ENCODE measurements at places on chromosomes 11 and 22. TPM values are rescaled to one million over a fixed set of nuclear protein-coding genes. Genes with fewer than 3 reads are reported as not detected.

BCO2 gene
- polyA plus RNA-seq: 91.1 TPM

AQP11 gene
- polyA plus RNA-seq: 43.4 TPM

GRCh38 chr11:5224538-5225479 lies 2.1 kb downstream of the HBB start:
- H3K36me3 ChIP-seq: no peaks in the 10 kb centered on the region
- no peaks in the 10 kb centered on the region for H3K27me3 ChIP-seq
- H3K27ac ChIP-seq: no peak overlapping the region
- no peaks in the 10 kb centered on the region for H3K4me1 ChIP-seq

- no peaks in the 10 kb centered on the region for H3K4me1 ChIP-seq
- no peak overlapping the region for H3K27ac ChIP-seq
- no peaks in the 10 kb centered on the region for H3K36me3 ChIP-seq
These were observed 59.3 kb downstream of the DEPDC5 start for GRCh38 chr22:31812977-31813605.

GRCh38 chr11:42713753-42714152 lies 598.0 kb upstream of the API5 start:
- H3K27me3 ChIP-seq: no peaks in the 10 kb centered on the region
- H3K27ac ChIP-seq: no peak overlapping the region
- no peak overlapping the region for H3K4me3 ChIP-seq
- no peak for DNase-seq

DNA sequence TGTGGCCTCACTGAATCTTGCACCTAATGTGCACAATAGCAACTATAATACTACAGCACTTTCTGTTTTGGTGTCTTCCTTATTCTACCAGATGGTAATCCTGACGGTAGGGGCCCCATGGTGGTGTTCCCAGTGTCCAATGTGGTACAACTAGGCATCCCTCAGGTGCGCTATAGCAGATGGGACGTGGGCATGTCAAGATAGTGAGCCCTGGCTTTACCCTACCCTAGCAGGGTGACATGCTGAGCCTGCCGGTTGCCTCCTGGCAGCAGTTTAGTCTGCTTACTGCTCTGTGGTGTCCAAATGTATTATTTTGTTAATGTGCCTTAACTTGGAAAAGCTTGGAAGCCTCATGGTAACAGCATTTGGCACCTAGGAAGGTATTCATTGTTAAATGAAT lies 19.2 kb downstream of the ACO2 start:
- DNase-seq: no peak
- no peaks in the 10 kb centered on the region for H3K27me3 ChIP-seq
- peaks cover 54% of the 10 kb centered on the region for H3K4me1 ChIP-seq
- no peak overlapping the region for H3K4me3 ChIP-seq

GRCh38 chr11:133872160-133872559 lies 26.8 kb upstream of the SPATA19 start:
- H3K4me3 ChIP-seq: no peak overlapping the region
- DNase-seq: no peak
- H3K36me3 ChIP-seq: no peaks in the 10 kb centered on the region

- H3K4me1 ChIP-seq: no peaks in the 10 kb centered on the region
- no peaks in the 10 kb centered on the region for H3K36me3 ChIP-seq
- no peak overlapping the region for H3K27ac ChIP-seq
- no peaks in the 10 kb centered on the region for H3K27me3 ChIP-seq
These were observed 725.9 kb downstream of the NTM start for GRCh38 chr11:132096132-132096825.

ARL14EP gene
- 16.5 TPM for polyA plus RNA-seq

DNA sequence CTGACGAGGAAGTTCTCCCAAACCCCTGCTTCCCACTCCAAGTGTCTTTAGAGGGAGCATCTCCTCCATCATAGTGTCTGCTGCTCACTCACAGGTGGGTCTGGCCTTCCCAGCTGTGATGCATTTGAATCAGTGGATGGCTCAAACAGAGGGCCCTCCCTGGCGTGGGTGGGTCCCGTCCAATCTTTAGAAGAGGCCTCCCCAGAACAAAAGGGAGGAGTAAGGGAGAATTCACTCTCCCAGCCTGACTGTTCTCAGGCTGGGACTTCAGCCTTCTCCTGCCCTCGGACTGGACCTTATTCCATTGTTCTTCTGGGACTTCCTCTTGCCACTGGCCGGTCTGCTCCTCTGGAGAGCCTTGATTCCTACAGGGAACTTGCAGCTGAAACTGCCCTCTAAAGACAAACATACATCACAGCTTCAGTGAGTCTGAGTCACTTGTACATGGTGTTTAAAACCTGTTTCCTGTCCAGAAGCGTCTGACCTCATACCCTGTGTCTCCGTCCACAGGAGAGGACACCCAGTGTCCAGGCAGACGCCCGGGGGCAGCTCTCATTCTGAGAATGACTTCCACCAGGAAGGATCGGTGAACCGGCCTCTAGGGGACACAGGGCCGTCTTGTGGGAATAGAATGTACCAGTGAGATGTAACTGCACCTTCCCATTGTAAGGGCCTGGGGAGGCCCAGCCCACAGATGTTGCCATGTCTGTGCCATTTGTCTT lies 234.7 kb downstream of the BRD1 start:
- H3K27ac ChIP-seq: no peak overlapping the region
- no peaks in the 10 kb centered on the region for H3K4me1 ChIP-seq
- no peak overlapping the region for H3K4me3 ChIP-seq

- H3K36me3 ChIP-seq: no peaks in the 10 kb centered on the region
- no peak for DNase-seq
- H3K27me3 ChIP-seq: peaks cover 3% of the 10 kb centered on the region
- peak overlapping the region; percentile 54 for H3K27ac ChIP-seq
These were observed 8.5 kb downstream of the DCHS1 start for GRCh38 chr11:6646918-6647679.

GRCh38 chr11:14380947-14381561 lies 22.1 kb upstream of the RRAS2 start:
- DNase-seq: peak; percentile 84
- H3K27ac ChIP-seq: no peak overlapping the region
- peak overlapping the region; percentile 58 for H3K4me3 ChIP-seq
- no peaks in the 10 kb centered on the region for H3K27me3 ChIP-seq

- H3K4me3 ChIP-seq: no peak overlapping the region
- H3K27me3 ChIP-seq: no peaks in the 10 kb centered on the region
- H3K4me1 ChIP-seq: no peaks in the 10 kb centered on the region
- no peak overlapping the region for H3K27ac ChIP-seq
- no peaks in the 10 kb centered on the region for H3K36me3 ChIP-seq
These were observed 14.1 kb downstream of the MS4A1 start for GRCh38 chr11:60469723-60470122.

GUCY1A2 gene
- polyA plus RNA-seq: 1.6 TPM

TXNRD2 gene
- 39.6 TPM for polyA plus RNA-seq

ZNF280B gene
- polyA plus RNA-seq: 1.4 TPM

GRCh38 chr11:5689551-5689983 lies at the start of gene TRIM22:
TSS of gene TRIM22 (plus strand) at chr11:5689790. CDS start at chr11:5696233, 6,443 bp downstream.
- no peaks in the 10 kb centered on the region for H3K36me3 ChIP-seq
- H3K4me1 ChIP-seq: no peaks in the 10 kb centered on the region
- peak within 1 kb of the TSS; percentile 81 for H3K27ac ChIP-seq
- no peaks in the 10 kb centered on the region for H3K27me3 ChIP-seq

GRCh38 chr11:17574141-17575091 lies 27.4 kb downstream of the OTOG start:
- no peaks in the 10 kb centered on the region for H3K36me3 ChIP-seq
- no peaks in the 10 kb centered on the region for H3K27me3 ChIP-seq
- no peaks in the 10 kb centered on the region for H3K4me1 ChIP-seq
- no peak overlapping the region for H3K4me3 ChIP-seq
- no peak for DNase-seq
- H3K27ac ChIP-seq: no peak overlapping the region

DNA sequence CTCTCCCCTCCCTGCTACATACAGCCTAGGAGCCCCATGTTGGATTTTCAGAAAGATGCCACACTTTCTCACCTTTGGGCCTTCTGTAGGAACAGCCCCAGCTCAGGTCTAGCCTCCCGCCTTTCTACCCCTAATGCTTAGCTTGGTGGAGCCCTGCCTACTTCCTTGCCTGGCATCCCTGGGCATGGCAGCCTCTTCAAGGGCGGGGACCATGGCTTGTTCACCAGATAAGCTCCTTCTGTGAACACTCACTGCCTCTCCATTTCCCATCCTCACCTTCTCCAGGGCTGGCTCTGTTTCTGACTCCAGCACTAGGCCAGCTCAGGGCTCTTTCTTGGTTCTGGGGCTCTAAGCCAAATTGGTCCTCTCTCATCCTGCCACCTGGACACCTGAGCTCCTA lies 1.4 kb downstream of the SEPTIN3 start:
- H3K27me3 ChIP-seq: peaks cover 10% of the 10 kb centered on the region
- no peak overlapping the region for H3K4me3 ChIP-seq
- DNase-seq: no peak

LGR4 gene
- 9.9 TPM for polyA plus RNA-seq

GRCh38 chr11:108838792-108839105 lies 173.9 kb downstream of the DDX10 start:
- H3K27me3 ChIP-seq: no peaks in the 10 kb centered on the region
- no peaks in the 10 kb centered on the region for H3K36me3 ChIP-seq
- H3K4me3 ChIP-seq: no peak overlapping the region
- no peaks in the 10 kb centered on the region for H3K4me1 ChIP-seq
- DNase-seq: no peak

DNA sequence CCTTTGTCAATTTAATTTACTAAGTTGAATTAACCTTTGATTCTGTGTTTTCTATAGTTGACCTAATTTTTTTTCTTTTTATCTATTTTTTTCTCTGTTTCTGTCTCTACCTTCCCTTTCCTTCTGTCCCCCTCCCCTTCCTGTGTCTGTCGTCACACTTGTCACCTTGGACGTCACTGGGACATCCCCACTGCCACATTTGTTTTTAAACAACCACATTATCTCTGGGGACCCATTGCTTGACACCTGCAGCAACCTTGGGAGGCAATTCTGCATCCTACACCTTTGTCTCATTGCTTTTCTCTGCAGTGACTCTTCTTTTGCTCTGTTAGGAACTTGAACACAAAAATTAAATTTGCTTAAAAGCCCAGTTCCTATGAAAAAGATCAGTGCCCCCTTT lies 51.8 kb upstream of the TTC12 start:
- H3K36me3 ChIP-seq: peaks cover 7% of the 10 kb centered on the region
- no peak overlapping the region for H3K4me3 ChIP-seq
- no peaks in the 10 kb centered on the region for H3K27me3 ChIP-seq
- no peak for DNase-seq
- H3K4me1 ChIP-seq: no peaks in the 10 kb centered on the region

FAU gene
- 656 TPM for polyA plus RNA-seq

DNA sequence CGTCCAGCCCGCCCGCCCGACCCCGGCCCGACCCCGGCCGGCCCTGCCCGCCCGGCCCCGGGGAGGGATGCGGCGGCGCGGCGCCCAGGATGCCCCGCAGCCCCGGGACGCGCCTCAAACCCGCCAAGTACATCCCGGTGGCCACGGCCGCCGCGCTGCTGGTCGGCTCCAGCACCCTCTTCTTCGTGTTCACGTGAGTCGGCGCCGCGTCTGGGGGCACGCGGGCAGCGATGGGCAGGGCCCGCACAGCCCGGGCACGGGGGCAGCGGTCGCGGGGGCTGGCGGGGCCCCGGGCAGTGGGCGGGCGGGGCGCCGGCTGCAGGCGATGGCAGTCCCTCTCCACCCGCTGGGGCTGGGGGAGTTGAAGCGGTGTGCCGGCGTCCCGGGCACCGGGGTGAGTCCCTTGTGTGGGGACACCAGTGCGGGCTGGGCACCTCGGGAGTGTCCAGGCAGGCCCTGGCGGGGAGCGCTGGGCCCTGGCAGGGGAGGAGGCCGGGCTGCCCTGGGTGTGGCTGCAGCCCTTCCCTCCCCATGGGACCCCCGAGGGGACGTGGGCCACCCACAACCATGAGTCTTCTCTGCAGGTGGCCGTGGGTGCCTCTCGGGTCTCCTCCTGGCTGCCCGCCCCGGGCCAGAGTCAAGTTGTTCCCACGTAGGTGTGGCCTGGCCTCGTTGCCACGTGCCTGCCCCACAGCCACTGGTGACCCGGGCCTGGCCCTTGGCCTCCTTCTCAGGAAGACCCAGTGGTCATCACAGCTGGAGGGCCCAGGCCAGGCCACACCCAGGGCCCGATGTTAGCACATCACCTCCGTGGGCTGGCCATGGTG lies 468 bp downstream of the ZDHHC8 start:
- H3K4me3 ChIP-seq: peak overlapping the region; percentile 69
- DNase-seq: peak; percentile 53
- H3K4me1 ChIP-seq: peaks cover 15% of the 10 kb centered on the region
- peak overlapping the region; percentile 66 for H3K27ac ChIP-seq
- no peaks in the 10 kb centered on the region for H3K27me3 ChIP-seq

LGALS1 gene
- 4,577 TPM for polyA plus RNA-seq

DNA sequence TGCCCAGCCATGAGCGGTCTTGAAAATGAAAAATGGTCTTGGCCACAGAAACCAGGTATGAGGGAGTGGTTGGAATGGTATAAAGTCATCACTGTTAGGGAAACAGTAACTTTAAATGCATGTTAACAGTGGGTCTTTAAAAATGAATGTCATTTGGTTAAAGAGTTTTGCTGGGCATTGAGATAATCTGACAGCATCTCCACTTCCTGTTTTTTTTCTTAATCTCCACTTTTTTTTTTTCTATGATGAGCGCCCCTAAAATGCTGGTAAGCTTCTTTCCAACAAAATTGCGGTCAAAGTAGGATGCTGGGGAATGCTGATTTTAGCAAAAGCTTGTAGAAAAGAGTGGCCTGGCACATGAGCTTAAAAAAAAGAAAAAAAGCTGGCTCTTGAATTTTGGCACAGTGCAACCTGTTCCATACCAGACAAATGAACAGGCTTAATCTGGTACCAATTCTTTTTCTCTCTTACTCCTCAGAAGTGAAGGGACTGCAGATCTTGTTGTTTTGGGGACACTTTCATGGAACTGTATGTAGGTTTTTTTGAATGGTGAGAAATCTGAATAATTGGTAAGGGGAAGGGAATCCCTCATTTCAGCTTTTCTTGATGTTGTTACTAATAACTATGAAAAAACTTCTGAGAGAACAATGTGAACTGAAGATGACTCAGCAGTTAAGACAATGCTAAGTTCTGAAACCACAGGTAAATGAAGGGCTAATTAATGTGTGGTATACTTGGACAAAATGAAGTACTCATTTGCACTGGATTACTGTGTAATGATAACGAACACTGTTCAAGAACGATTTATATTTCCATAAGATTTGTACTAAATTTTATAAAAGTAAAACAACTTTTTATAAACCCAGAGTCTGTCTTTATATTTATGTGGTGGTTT lies 3.1 kb upstream of the ARHGEF12 start:
- H3K27me3 ChIP-seq: no peaks in the 10 kb centered on the region
- DNase-seq: no peak
- peak overlapping the region; percentile 65 for H3K27ac ChIP-seq
- peaks cover 12% of the 10 kb centered on the region for H3K36me3 ChIP-seq
- no peak overlapping the region for H3K4me3 ChIP-seq

BRSK2 gene
- 5.3 TPM for polyA plus RNA-seq

GRCh38 chr11:45390407-45390806 lies 104.3 kb upstream of the SYT13 start:
- DNase-seq: no peak
- no peak overlapping the region for H3K4me3 ChIP-seq
- H3K27me3 ChIP-seq: no peaks in the 10 kb centered on the region
- no peaks in the 10 kb centered on the region for H3K36me3 ChIP-seq
- H3K27ac ChIP-seq: no peak overlapping the region

DNA sequence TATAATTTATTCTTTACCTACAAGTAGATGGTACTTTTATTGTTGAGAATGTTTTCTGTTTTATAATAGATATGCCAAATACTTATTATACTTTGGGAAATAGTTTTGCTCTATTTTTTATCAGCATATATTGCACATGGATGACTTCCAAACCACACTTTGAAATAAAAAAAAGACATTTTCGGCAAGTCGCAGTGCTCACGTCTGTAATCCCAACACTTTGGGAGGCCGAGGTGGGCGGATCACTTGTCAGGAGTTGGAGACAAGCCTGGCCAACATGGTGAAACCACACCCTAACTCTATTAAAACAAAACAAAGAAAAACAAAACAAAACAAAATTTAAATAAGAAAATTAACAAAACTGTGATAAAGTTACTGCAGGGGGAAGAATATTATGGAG lies 983.9 kb upstream of the CNTN5 start:
- no peak overlapping the region for H3K4me3 ChIP-seq
- DNase-seq: no peak
- H3K27ac ChIP-seq: no peak overlapping the region
- no peaks in the 10 kb centered on the region for H3K27me3 ChIP-seq

SCGB2A2 gene
- not detected for polyA plus RNA-seq
